Peyer's patch (tissue), 4 donors: ENCODE measurements at places on chromosomes 16 and 17. TPM values are rescaled to one million over a fixed set of nuclear protein-coding genes. Genes with fewer than 3 reads are reported as not detected.

The KRT9 gene
- total RNA-seq = not detected

The MYH13 gene
- total RNA-seq = not detected

The FOXL1 gene
- total RNA-seq = 2.1 TPM

The CHST4 gene
- not detected for total RNA-seq

The PIRT gene
- 0.35 TPM for total RNA-seq

The SEPTIN1 gene
- total RNA-seq = 65.2 TPM
